K562 (cell line): ENCODE measurements at places on chromosomes 16 and 17.

DNA sequence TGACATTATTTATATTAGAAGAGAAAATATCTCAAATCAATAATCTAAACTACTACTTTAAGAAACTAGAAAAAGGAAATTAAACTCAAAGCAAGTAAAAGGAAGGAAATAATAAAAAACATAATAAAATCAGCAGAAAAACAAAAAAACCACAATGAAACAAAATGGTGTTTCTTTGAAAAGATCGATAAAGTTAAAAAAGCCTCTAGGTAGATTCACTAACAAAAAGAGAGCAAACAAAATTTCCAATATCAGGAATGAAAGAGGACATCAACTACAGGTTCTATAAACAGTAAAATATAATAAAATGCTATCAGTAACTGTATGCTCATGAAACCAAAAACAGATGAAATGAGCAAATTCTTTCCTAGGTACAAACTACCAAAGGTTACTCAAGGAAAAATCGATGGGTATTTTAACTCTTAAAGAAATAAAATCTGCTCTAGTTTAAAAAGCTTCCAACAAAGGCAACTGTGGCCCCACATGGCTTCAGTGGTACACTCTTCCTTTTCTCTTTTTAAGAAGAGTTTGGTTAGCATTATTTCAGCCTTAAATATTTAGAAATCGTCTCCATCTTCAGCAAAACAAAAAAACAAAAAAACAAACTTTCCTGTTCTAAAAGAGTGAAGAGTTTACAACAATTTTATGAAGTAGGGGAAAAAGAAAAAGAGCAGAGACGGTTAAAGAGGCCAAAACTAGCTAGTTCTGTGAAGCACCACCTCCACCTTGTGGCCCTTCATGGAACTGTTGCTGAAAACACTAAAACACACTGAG is 102.2 kb downstream of the TRIM37 start:
- DNase-seq: peak; percentile 60

DNA sequence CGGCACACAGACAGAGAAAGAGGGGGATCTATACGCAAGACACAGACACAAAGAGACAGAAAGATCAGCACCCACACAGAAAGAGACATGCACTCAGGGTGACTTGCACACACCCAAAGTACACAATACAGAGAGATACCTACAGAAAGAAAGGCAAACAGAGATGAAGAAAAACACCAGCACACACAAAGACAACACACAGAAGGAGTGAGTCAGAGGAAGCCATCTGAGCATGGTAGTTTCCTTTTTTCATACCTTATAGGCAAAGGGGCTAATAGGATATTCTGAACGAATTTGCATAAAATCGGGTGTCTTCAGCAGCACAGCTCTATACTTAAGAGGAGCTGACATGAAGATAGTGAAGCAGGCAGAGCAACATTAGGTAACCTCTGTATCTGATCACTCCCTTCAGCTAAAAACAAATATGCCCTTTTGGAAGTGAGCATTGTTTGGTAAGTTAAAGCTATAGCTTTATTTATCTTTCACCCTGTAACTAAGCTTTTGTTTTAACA is 198.6 kb downstream of the AATF start:
- DNase-seq: no peak

DNA sequence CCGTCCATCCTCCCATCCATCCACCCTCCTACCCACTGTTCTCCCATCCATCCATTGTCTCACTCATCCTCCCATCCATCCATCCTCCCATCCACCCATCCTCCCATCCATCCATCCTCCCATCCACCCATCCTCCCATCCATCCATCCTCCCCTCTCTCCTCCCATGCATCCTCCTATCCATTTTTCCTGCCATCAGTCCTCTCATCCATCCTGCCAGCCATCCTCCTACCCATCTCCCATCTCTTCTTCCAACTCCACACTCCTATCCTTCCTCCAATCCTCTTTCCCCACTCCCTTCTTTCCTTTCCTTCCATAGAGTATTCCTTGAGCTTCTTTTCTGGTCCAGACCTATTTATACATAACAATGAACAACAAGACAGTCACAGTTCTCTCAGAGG is 12.1 kb downstream of the DRC7 start:
- no peak for DNase-seq

GRCh38 chr17:81429821-81430551 is 34.7 kb downstream of the BAHCC1 start:
- DNase-seq: no peak

GRCh38 chr17:45791935-45792334 is 7.8 kb downstream of the CRHR1 start:
- no peak for DNase-seq

DNA sequence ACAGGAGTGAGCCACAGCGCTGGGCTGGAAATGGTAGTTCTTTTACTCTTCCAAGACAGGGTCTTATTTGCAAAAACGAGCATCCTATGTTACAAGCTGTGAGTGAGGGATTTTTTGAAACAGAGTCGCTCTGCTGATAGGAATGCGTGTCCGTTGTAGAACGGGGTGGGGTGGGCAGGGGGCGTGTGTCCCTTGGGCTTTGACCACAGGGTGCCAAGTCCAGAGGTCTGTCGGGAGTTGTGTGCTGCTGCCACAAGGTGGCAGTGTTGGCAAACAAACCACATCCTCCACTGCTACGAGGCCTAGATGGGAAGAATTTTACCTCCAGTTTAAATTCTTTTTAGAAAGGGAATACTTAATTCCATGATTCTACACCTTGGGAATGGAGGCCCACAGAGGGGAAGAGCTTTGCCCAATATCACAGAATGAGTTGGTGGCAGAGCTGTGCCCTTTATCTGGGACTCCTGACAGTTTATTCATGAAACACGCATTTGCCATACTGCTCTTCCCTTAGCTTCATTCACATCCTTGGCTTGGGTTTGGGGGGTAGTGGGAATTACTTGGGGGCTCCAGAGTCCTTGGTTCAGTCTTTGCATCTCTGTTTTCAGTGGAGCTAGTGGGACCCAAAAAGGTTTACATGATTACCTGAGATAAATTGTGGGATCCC is 30.6 kb upstream of the ETV4 start:
- DNase-seq: peak; percentile 86

DNA sequence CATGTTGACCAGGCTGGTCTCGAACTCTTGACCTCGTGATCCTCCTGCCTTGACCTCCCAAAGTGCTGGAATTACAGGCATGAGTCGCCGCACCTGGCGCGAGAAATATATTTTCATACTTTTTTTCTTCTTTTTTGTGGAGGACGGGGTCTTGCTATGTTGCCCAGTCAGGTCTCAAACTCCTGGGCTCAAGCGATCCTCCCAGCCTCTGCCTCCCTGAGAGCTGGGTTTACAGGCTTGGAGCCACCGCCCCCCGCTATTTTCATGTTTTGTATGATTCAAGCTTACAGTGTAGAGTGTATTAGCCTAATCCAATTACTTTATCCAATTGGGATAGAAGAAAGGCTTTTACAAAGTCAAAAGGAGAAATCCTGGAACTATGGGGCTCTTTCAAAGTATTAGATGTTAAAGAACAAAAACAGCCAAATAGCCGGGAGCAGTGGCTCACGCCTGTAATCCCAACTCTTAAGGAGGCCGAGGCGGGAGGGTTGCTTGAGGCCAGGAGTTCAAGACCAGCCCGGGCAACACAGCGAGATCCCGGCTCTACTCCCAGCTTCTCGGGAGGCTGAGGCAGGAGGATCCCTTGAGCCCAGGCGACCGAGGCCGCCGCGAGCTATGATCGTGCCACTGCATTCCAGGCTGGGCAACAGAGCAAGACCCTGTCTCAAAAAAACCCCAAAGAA is 1.4 kb upstream of the MAP1LC3B start:
- no peak for DNase-seq

GRCh38 chr17:49783071-49783715 is 5.3 kb upstream of the KAT7 start:
- no peak for DNase-seq

- no peak for DNase-seq
These were observed 3.8 kb downstream of the AXIN2 start for GRCh38 chr17:65557349-65558310.

GRCh38 chr16:66065925-66066324 is 300.6 kb upstream of the CDH5 start:
- no peak for DNase-seq

DNA sequence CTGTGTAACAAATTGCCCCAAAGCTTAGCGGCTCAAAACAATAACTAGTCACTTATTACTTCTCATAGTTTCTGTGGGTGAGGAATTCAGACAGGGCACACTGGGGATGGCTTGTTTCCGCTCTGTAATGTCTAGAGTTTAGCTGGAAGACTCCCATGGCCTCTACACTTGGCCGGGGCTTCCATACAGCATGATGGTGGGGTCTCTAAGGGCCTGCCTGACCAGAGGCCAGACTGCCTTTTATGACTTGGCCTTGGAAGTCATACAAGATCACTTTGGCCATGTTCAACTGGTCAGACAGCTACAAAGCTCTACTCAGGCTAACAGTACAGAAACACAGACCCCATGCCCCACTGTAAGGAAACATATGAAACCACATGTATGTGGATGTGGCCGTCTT is 8.2 kb downstream of the GLP2R start:
- no peak for DNase-seq

- peak; percentile 59 for DNase-seq
These were observed 4.3 kb upstream of the TLCD2 start for GRCh38 chr17:1714427-1714979.

DNA sequence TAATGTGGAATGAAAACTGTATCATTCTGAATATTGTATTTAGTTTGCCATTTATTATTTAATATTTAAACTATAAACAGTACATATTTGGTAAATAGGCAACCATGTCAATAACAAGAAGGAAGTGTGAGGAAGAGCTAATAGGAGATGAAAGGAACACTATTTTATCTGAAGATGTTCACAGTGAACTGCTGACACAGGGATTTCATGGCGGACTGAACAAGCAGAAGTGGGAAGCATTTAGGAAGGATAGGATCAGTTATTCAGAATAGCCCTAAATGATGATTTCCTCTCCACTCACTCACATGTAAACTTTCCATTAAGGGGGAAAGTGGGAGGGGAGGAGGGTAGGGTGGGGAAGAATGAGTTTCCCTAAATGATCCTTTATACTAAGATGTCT is 682.4 kb downstream of the TOX3 start:
- no peak for DNase-seq
